ENCODE measurements at places on chromosomes 16 and 17. TPM values are rescaled to one million over a fixed set of nuclear protein-coding genes. Genes with fewer than 3 reads are reported as not detected.

PABPN1L gene
- 0.93 TPM for total RNA-seq

DNA sequence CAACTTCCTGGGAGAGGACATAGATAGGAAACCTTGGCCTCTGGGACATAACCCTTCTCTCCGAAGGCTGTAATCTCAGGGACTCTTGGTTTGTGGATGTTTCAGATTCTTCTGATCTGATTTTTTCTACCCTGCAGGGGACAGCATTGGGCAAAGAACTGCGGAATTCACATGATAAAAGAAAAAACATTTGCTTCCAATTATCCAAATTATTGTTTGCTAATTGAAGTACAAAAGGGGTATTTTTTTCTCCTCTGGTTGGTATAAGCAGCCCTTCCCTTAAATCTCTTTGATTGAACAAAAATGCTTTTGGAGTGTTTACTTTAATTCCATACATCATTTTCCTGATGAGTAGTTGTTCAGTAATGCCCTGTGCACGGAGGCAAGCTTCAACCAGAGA, 251.7 kb upstream of the IRX3 start:
- H3K27me3 ChIP-seq: no peaks in the 10 kb centered on the region
- no peak for DNase-seq
- H3K36me3 ChIP-seq: no peaks in the 10 kb centered on the region
- no peak overlapping the region for H3K27ac ChIP-seq

- H3K4me3 ChIP-seq: no peak overlapping the region
- no peaks in the 10 kb centered on the region for H3K36me3 ChIP-seq
- H3K4me1 ChIP-seq: peaks cover 40% of the 10 kb centered on the region
These were observed 12.1 kb downstream of the CYB561 start for GRCh38 chr17:63433746-63434591.

- no peak overlapping the region for H3K4me3 ChIP-seq
- H3K27ac ChIP-seq: no peak overlapping the region
- H3K4me1 ChIP-seq: no peaks in the 10 kb centered on the region
- peak; percentile 46 for DNase-seq
These were observed 1091.0 kb downstream of the CDH8 start for GRCh38 chr16:60945225-60945624.

GRCh38 chr16:79088971-79089370, 511.6 kb downstream of the MAF start:
- no peak overlapping the region for H3K4me3 ChIP-seq
- no peak for DNase-seq
- H3K36me3 ChIP-seq: no peaks in the 10 kb centered on the region
- no peaks in the 10 kb centered on the region for H3K4me1 ChIP-seq
- no peaks in the 10 kb centered on the region for H3K27me3 ChIP-seq
